ENCODE measurements at places on chromosomes 4 and X.
A peak's percentile ranks its signal among the peaks of the same experiment; 100 is the strongest.

GRCh38 chrX:132483488-132483887 lies 5.3 kb downstream of the MBNL3 start:
- DNase-seq, result peak; percentile 7

DNA sequence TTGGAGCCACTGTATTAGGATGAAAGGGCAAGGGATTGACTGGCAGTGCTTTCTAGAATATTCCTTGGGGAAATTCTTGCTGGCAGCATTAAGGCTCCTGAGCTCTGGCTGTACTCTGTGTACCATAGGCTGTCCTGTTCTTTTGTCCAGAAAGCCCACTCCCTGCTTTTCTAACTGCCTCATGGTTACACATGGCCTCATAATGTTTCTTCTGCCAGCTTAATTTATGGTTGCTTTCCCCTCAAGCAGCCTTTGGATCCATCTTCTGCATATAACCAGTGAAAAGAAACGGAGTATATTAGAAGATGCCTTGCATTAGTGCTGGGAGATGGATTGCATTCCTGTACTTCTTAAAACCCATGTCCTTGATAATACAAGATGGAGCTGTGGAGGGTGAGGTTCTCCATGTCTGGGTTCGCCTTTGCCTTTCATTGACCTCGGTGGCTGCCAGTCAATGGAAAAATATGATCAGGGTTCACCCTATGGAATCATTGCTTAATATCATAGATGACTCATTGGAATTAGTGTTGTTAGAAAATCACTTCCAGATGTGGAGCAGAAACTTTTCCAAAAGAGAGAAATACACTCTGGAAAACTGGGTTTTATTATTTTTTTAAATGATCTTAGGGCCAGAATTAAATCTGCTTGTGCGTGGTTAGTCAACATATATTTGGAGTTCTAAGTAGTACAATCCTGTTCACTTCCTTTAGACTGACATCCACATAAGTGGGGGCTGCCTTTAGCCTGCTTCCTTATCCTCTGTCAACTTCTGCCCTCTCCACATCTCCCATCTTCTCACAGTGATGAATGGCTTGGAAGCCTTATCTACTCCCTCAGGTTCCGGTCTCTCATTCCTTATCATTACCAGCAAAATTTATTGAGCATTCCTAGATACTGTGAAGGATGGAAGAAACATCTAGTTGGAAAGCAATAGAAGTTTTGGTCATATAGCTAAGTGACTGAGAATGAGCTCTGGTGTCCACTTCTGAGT lies 24.9 kb downstream of the DOCK11 start:
- DNase-seq, result no peak

DNA sequence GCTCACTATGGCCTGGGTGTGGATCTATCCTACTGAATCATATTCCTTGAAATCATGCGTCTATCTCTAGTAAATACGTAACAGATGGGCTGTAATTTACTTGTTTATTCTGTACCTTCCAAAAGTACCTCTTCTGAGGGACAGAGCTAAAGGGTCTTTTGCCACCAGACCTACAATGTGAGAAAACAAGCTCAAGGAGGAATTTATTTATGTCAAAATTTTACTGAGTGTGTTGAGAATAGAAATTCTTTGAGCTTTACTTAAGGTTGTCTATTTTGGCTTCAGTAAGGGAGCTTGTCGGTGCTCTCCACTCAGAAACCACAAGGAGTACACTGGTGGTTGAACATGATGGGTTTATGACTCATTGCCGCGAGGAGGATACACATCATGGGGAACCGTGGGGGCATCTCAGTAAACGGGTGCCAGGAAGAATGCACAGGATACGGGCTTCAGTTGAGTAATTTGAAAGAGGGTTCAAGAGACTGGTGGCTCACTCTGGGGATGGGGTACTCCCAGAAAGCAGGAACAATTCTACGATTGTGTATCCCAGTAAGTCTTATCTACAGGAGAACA lies 3.0 kb downstream of the ANK2 start:
- DNase-seq, result peak; percentile 88

DNA sequence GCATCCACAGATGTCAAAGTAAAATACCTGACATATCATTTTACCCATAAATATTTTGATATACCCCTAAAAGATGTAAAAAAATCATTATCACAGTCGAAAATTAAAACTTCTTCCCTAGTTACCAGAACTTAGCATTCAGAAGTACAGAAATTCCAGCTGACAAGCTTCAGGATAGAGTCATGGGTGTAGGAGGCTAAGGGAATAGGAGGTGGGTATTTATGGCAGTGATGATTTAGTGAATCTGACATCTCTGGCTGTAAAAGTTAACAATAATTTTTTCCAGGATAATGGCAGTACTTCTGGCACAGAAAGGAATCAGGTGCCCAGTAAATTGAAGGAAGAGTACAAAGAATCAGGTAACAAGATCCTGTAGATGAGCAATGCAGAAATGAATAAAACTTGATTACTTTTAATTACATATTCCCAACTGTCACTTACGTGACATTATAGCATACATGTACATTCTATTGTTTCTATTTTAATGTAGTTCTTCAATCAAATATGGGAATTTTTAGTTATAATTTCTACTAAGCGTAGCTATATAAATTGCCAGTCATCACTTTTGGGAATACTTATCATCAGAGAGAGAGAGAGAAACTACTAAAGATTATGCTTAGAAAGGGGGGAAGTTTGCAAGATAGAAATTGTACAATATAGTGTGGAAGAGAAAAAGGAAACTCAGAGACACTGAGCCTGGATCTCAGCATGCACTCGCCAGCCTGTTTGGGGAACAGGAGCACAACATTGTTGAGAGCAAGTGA lies 143.4 kb downstream of the TMEM144 start:
- peak; percentile 81 for DNase-seq

DNA sequence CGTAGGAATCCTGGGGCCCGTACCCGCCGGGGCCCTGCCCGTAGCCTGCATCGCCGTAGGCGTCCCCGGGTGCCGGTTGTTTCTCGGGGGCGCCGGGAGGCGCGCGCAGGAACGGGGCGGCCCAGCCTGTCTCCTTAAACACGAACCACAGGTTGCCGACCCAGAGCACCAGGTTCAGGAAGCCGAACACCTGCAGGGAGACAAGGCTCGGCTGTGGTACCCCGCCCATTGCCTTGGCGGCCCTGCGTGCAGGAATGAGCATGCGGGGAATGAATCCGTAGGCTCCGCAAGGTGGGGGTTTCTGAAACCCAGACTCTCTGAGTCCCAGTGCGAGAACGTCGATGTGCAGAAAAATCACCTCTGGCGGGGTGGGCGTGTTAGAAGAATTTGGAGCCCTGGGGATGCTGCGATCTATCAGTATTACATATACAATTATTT lies 5.4 kb upstream of the PRICKLE3 start:
- peak; percentile 69 for DNase-seq

DNA sequence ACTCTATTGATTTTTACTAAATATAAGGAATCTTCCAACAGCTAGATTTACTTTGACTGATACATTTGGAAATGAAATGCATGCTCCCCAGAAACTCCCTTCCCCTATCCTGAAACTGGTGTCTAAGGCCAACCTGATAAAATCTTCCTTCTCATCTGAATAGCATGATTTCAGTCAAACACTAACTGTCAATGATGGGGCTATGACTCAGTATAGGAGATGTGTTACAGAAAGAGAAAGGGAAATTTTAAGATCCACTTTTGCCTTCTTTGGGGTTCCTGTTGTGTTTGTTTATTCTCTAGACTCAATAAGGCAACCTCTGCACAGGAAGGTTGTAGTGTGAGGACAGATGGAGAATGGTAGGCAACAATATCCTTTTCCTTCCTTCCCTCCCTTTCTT lies 160.7 kb downstream of the MOSPD2 start:
- no peak for DNase-seq

GRCh38 chr4:154329268-154329868 lies 162.2 kb downstream of the DCHS2 start:
- DNase-seq, result peak; percentile 11

- DNase-seq, result no peak
Observed at GRCh38 chrX:21412029-21412428, 37.8 kb downstream of the CNKSR2 start.

DNA sequence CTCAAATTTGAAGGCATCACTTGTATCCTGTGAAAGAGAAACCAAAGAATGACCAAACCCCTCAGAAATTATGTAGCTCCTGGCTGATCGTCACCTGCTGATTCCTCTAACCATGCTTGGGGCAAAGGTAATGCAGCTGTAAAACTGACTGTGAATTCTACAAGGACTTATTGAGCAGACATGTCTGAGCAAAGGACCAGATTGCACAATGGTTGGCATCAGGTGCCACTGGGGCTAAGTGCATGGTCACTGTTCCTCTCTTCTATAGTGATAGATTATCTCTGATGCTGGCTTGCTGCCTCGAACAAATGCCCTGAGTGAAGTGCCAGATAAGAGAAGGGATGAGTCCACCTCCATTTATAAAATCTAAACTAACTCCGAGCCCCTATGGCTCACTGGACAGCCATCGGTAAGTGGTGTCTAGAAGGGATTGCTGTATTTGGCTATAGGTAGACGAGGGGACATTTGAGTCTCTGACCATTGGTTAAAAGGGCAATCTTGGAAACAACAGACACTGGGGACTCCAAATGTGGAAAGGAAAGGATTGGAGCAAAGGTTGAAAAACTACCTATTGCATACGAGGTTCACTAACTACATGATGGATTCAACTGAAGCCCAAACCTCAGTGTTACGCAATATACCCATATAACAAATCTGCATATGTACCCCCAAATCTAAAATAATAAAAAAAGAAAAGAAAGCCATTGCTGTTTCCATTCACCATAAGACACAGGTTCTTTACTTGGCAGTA lies 110.7 kb upstream of the IGSF1 start:
- no peak for DNase-seq

GRCh38 chr4:53658029-53658428 lies 66.7 kb upstream of the LNX1 start:
- DNase-seq, result no peak

DNA sequence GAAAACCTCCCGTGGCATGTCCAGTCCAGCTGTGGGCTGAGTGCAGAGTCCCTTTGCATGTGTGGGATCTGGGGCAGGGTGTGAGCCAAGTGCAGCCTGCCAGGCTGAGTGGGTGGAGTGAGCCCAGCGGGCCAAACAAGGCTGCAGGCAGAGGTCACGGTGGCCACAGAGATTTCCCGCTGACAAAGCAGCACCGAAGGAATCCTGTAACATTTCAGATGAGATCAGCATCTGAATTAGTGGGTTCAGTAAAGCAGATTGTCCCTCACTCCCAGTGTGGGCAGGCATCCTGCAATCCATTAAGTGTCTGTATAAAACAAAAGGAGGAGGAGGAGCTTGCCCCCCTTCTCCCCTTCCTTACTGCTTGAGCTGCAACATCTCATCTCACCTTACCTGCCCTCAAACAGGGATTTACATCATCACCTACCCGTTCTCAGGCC lies 324.4 kb downstream of the FAT4 start:
- peak; percentile 78 for DNase-seq

DNA sequence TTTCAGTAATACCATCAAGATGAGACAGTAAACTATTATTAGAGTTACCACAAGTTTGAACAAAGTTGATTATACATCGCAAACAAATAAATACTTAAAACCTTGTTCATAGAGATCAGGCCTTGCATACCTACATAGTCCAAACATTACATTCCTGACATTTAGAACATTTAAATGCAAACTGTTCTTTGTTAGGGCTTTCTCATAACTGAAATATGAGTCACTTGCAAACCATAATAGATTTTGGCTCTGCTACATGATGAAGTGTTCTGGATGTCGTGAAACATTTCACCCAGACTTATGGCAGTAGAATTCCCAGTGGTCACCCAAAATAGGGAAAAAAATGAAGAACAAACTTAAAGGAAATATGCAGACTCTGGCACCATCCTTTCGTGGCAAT lies 75.0 kb downstream of the FAT4 start:
- DNase-seq, result no peak

- DNase-seq, result no peak
Observed at GRCh38 chr4:185722029-185722316, 90.0 kb downstream of the SORBS2 start.

GRCh38 chr4:123480706-123481418 lies 84.3 kb downstream of the SPRY1 start:
- no peak for DNase-seq

DNA sequence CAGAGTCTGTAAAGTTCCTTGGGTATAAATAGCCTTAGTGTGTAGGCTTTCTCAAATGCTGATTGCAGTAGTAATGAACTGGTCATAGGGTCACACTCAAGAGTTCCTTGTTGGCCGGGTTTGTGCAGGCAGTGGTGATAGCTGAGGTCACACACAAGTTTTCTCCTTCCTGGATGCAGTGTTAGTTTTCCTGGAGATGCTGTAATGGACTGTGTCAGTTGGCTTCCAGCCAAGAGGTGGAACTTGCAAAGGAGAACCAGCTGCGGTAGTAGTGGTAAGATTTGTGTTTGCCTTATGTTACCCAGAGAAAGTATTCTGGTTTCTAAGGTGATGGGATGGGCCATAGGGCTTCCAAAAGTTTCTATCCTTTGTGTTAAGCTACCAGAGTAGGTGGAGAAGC lies 409.8 kb upstream of the FRG1 start:
- no peak for DNase-seq

DNA sequence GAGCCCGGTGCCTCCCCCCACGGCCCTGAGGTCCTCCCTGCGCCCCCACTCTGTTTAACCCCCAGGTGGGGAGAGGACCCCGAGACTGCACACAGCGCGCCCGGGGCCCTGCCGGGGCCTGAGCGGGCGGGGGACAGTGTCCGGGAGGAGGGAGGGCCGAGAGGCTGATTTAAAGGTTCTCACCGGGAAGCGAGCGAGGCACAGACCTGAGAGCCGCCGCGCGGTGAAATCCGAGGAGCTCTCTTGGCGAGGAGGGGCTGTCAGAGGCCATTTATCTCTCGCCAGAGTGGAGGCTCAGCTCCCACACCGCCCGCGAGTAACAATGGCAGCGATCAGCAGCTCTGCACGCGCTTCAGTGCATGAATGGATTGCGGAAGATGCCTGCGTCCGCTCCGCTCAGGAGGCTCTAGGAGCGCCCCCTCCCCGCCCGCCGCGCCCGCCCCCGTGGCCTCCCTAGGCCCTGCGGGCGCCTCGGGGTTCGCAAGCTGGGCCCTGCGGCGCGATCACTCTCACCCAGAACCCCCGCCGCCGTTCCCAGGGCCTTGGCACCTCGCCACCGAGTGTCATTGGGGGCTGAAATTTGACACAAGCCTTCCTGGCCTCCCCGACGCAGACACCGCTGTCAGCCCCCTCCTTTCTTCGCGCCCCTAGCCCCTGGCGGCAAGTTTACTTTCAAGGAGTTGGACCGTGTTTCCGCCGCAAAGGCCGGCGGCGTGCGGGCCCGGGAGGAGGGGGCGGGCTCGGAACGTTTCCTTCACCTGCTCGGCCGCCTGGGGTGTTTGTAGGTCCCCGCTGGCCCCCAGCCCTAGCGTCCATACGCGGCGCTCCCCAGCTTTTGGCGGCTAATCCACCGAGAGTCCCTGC lies 48.7 kb upstream of the BCOR start:
- DNase-seq, result peak; percentile 75

GRCh38 chr4:77599378-77599777 lies 6.2 kb upstream of the CXCL13 start:
- peak; percentile 22 for DNase-seq

GRCh38 chrX:120365320-120365719 lies 3.4 kb downstream of the ATP1B4 start:
- peak; percentile 32 for DNase-seq
